ENCODE measurements at places on chromosomes 11 and 22. TPM values are rescaled to one million over a fixed set of nuclear protein-coding genes. Genes with fewer than 3 reads are reported as not detected.

GRCh38 chr11:88332851-88333250, 4.7 kb downstream of the CTSC start:
- DNase-seq, result no peak

Gene C11orf52
- 1.1 TPM for polyA plus RNA-seq

- DNase-seq, result no peak
These were observed 451.3 kb downstream of the TBC1D22A start for GRCh38 chr22:47213571-47214230.

- peak; percentile 7 for DNase-seq
These were observed 87.1 kb downstream of the TENM4 start for GRCh38 chr11:79353706-79354105.

Gene TPBGL
- polyA plus RNA-seq, result not detected

- peak; percentile 58 for DNase-seq
These were observed 9.3 kb downstream of the RPL3 start for GRCh38 chr22:39309881-39310714.

DNA sequence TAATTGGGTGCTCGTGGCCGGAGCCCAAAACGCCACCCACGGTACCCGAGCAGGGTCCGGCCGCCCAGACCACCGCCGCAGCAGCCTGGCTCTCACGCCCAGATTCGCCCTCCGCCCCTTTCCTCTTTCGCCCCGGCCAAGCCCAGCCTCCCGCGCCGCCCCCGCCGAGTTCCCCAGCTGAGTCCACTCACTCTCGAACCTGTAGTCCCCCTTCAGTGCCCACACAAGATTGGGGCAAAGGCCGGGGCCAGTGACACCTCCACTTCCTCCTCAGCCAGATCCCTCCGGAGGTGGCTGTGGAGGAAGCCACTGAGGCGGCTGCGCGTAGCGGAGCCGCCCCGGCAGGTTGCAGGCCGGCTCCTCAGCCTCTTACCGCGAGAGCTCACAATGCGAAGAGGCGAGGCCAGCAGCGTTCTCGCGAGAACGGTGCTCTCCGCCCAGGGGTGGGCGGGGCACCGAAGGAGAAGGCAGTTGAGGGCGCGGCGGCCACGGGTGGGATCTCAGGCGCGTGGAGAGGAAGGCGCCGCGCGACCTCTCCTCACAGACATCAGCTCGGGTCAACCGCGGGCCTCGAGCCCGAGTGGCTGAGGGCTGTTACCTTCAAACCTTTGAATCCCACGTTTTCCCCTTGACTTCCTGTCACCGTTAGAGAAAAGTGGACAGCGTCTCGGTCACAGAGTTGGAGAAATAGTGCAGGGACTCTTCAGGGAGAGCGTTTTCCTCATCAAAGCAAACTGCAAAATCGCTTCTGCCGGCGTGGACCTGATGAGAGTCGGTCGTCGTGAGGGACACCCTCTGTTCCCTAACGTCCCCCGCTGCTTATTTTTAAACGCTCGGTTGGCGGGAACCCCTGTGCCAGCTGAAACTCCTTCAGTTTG, at the start of gene BTBD10:
BTBD10 (minus strand) TSS at position 322 of the 878 bp plus-strand sequence. CDS start 18,098 bp downstream, outside the sequence.
- DNase-seq, result peak; percentile 93

Gene HBD
- polyA plus RNA-seq, result 12.0 TPM

DNA sequence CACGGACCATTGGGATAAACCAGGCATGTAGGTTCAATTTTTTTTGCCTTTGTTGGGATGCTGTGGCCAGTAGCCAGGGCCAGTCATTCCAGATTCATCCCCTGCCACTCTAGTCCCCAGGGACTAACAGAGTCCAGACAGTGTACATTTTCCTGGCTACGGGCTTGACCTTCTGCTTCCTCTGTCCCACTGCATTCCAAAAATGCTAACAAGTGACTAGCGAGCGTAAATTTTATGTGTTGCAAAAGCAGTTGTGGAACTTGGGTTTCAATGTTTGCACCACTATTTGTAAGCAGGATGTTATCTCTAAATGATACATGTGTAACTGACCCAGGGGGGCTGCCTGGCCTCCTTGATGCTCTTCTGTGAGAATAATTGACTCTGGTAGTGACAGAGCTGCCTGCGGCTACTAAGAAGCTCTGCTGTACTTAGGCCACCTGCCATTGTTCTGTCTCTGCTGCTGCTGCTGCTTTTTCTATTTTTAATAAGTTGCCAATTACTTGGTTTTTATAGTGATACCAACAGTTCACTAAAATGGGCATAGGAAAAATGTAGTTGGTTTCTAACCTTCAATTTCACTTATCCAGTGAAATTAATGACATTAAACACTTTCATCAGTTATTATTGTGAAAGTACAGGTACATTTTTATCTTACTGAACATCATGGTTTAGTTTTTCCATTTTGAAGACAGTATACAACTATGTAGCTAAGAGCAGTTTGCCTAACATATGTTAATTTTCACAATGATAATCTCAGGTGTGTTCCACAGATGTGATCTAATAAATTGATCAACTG, 26.8 kb downstream of the TNRC6B start:
- DNase-seq, result peak; percentile 73

DNA sequence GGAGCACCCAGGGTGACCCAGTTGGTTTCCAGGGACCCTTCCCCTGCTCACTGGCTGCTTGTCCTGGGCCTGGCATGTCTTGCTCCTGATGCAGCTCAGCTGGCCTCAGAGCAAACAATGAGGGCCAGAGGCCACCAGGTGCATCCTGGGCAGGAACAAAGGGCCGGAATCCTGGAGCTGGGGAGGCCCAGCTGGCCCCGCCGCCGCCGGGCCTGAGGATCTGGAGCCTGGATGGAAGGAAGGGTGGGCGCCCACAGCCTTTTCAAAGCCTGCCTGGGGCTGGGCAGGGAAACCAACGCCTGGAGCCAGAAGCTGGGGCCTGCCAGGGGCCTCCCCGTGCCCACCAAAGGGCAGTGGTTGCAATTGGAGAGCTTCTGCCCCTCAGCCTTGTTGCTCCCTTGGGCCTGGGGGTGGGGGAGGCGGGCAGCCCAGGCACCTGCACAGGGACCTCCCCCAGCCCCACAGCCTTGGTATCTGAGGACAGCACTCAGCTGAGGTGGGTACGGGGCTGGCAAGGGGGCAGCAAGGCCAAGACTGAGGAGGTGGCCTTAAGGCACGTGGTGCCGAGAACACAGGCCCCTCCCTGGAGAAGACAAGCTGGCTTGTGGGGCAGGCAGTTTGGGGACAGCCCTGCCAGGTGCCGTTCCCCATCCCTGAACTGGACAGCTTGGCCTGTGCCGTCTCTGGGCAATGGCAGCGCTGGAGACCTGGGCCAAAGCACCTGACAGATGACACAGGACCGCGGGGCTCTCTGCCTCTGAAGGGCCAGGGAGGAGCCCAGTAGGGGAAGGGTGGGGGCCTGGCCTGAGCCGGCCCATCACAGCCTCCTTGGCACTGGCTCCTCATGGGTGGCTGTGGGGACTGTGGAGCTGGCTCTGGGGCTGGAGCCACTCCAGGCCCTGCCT, 7.1 kb upstream of the ADORA2A start:
- DNase-seq, result no peak
